ENCODE measurements at places on chromosomes 12 and 14. TPM values are rescaled to one million over a fixed set of nuclear protein-coding genes. Genes with fewer than 3 reads are reported as not detected.

SMCO2 gene
- 0.37 TPM for total RNA-seq

SRRM4 gene
- total RNA-seq: not detected

CCDC175 gene
- total RNA-seq: not detected

ANO4 gene
- not detected for total RNA-seq

OS9 gene
- 87.1 TPM for total RNA-seq

BCL7A gene
- total RNA-seq: 5.8 TPM

TRHDE gene
- not detected for total RNA-seq

PLCZ1 gene
- not detected for total RNA-seq

FAM181A gene
- total RNA-seq: not detected

CLEC2A gene
- not detected for total RNA-seq

TMEM52B gene
- total RNA-seq: not detected

ALX1 gene
- not detected for total RNA-seq

PLXNC1 gene
- 9.2 TPM for total RNA-seq

PIK3C2G gene
- total RNA-seq: not detected

P3H3 gene
- 3.0 TPM for total RNA-seq

KRT83 gene
- total RNA-seq: not detected

CIROP gene
- not detected for total RNA-seq

SLC2A3 gene
- total RNA-seq: 207 TPM

DNA sequence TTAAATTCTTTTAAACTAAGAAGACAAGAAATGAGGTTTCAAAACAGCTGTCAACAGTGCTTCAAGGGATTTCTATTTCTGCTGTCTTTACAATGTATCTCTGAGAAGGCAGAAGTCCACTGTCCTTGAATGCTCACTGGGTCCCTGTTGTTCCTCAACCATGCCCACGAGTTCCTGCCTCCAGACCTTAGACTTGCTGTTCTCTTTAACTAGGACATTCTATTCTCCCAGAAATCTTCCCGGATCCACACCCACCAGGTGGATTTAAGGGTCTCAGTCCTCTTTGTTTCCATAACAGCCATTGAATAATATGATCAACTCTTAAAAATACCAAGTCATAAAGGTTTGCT is 6.7 kb upstream of the SLC41A2 start:
- no peak for DNase-seq

- DNase-seq: no peak
Observed at GRCh38 chr14:83217492-83217891, 1683.8 kb upstream of the SEL1L start.

DNA sequence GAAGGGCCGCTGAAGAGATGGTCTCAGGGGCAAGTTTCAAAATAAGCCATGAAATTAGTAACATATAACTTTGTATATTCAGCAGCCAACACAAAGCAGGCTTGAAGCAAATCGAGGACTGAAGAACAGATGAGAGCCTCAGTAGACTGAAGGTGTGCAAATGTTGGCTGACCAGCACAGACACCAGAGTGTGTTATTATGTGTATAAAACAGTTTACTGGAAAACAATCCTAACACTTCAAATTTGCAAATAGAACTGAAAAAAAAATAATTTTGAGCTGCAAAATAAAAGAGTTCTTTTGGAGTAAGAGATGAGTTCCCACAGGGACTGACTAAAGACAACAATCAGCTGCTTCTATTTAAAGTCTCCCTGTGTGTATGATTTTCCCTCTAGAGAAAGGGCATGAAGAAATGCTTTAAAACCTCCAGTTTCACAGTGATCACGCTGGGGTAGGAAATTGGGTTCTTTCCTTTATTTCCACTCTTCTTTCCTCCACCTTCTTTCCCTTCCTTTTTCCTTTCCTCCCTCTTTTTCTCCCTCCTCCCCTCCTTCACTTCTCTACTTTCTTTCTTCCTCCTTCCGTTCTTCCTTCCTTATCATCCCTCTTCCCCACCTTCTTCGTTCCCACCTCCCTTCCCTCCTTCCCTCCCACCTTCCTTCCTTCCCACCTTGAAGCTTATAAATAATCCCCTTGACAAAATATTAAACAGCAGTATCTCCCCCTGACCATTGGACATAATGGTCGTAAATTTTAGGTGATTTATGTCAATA is 383.9 kb upstream of the DCN start:
- no peak for DNase-seq

- no peak for DNase-seq
Observed at GRCh38 chr12:22698576-22698975, 73.6 kb downstream of the ETNK1 start.

DNA sequence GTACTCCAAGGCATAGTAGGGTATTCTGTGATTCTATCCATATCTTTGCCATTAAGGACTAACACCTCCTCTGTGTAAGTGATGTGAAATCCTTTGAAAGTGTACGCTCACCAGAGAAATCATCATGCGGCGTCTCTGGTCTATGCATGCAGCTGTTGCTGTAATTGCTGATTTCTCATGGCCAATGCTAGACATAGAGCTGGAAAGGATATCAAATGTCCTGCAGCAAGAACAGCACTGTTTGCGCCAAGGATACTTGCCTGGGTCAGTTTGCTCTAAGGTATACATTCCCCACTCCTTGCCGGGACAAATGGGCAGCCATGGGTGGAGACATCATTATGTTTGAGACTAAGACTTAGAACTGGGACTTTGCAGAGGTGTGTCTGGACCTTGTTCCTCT is 896.4 kb downstream of the BCL11B start:
- no peak for DNase-seq

DNA sequence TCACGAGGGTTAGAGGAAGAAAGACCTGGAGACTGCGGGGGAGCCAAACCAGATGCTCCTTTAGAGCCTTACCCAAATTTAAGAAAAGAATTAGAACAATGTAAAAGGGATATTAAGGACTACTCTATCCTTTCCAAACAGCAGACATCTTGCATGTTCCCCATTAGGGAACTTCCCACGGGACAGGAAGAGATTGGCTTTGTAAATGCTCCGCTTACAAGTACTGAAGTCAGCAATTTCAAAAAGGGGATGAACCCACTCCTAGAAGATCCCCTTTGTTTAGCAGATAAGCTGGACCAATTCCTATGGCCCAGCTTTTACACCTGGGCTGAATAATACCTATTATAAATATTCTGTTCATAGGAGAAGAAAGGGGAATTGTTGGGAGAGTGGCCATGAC is 74.2 kb downstream of the APOBEC1 start:
- no peak for DNase-seq

GRCh38 chr12:13948621-13949020 is 32.8 kb downstream of the GRIN2B start:
- DNase-seq: no peak

DNA sequence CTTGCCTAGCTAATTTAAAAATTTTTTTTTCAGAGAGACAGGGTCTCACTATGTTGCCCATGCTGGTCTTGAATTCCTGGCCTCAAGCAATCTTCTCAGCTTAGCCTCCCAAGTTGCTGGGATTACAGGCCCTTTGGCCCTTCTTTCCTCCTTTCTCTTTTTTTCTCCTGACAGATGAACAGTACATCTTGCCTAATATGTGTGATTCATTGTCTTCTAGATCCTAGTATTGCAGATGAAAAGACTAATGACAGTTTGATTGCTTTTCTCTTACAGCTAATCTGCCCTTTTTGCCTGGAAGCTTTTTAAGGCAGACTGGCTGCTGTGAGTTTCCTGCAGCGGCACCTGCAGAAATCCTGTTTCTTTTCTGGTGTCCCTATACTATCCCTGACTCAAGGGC is 12.0 kb downstream of the DEPDC4 start:
- no peak for DNase-seq

DNA sequence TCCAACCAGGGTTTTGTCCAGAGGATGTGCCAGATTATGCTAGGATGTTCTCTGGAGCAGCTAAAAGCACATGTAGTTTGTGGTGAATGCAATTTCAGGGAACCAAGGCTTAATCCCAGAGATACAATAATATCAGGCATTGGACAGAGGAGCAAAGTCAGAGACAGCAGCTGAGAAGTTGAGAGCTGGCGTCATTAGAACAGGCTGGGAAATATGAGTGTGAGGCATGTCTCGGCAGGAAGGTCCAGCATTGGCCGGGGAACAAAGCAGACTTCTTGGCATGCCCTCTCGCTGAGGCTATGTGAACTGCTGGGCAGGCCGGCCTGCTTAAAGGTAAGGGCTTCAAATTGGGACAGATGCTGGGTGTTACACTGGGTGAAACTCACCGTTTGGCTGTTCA is 125.4 kb downstream of the CAND1 start:
- no peak for DNase-seq

GRCh38 chr12:43057566-43057965 is 468.0 kb upstream of the PRICKLE1 start:
- DNase-seq: no peak

DNA sequence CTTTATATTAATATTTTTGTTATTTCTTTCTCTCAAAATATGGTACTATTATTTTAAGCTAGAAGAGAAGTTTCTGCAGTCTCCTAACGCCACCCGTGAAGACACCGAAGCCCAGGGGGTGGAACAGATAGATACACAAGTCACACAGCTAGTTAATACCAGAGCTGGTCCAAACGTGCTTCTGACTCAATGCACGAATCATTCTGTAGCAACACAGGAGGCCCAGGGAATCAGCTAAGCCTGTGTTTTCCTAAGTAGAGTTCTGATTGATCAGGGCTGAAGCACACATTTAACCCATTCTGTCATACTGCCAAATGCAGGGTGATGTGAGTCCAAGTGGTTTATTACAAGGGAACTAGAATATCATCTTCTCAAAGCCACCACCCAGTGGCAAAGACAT is 116.9 kb upstream of the PWP1 start:
- no peak for DNase-seq

- no peak for DNase-seq
Observed at GRCh38 chr12:87847147-87847546, 182.1 kb downstream of the C12orf50 start.

DNA sequence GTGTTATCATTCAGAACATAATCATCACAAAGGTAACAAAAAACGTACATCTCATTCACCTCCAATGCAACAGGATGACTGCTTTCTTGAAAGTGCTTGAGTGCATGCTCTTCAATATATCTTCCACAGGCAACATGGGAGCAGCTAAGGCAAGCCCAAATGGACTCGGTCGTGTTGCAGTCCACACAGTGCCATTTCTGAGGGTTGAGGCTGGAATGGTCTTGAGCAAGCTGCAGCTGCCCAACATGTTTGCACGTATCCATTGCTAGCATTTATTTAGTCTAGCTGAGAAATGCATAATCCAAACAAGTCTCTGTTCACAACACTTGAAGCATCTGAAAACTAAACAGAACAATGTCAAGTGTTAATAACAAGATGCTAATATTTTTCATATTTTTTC is 17.3 kb downstream of the USP44 start:
- no peak for DNase-seq

- DNase-seq: no peak
Observed at GRCh38 chr14:22263961-22264360, 325.1 kb downstream of the DAD1 start.

GRCh38 chr12:113961921-113962710 is 4.0 kb downstream of the RBM19 start:
- DNase-seq: peak; percentile 84

GRCh38 chr12:101954676-101955075 is 77.3 kb downstream of the DRAM1 start:
- DNase-seq: no peak

- DNase-seq: no peak
Observed at GRCh38 chr12:126482238-126482889, 1417.1 kb downstream of the AACS start.

DNA sequence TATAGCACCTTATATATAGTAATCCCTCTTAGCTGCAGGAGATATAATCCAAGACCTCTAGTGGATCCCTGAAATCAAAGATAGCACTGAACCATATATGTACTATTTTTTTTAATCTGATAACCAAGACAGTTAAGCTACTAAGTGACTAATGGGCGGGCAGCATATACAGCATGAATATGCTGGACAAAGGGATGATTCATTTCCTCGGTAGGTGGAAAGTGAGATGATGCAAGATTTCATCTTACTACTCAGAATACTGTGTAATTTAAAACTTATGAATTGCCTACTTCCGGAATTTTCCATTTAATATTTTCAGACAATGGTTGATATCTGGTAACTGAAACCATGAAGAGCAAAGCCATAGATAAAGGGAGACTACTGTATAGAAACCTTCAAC is 36.2 kb downstream of the PRMT8 start:
- no peak for DNase-seq

DNA sequence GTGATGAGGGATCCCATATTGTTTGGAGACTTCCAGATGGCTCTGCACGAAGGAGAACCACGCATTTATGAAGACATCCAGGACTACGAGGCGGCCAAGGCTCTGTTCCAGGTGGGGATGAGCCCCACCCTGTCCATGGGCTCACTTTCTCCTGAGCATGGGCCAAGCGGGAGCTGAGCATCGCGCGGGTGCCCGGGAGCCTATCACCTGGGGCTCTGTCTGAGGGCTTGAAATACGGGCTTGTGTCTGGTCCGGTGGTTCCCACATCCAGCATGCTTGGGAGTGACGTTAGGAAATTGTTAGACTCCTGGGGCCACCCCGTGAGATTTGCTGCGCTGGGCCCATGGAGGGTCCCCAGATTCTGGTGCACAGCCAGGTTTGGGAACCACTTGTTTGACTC is 92.9 kb downstream of the CCDC92 start:
- DNase-seq: no peak

GRCh38 chr12:27161458-27162228 is 79.3 kb upstream of the C12orf71 start:
- DNase-seq: no peak

GRCh38 chr14:30403791-30404190 is 155.2 kb upstream of the G2E3 start:
- no peak for DNase-seq

GRCh38 chr12:71694099-71694820 is 8.4 kb downstream of the TMEM19 start:
- no peak for DNase-seq

- no peak for DNase-seq
Observed at GRCh38 chr14:90731487-90731886, 84.7 kb downstream of the TTC7B start.

GRCh38 chr12:117538032-117538690 is 176.7 kb upstream of the NOS1 start:
- DNase-seq: no peak

DNA sequence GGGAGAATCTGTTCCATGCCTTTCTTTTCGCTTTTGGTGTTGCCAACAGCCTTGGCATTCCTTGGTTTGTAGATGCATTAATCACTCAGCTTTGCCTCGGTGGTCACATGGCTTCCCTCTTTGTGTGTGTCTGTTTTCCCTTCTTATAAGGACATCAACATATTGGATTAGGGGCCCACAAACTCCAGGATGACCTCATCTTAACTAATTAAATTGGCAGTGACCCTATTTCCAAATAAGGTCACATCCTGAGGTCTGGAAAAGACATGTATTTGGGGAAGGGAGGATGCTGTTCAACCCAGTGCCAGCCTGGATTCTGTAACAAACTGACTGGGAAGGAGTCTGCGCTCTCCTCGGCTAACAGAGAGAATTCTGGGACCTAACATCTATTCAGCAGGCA is 365.7 kb upstream of the FKBP4 start:
- no peak for DNase-seq

DNA sequence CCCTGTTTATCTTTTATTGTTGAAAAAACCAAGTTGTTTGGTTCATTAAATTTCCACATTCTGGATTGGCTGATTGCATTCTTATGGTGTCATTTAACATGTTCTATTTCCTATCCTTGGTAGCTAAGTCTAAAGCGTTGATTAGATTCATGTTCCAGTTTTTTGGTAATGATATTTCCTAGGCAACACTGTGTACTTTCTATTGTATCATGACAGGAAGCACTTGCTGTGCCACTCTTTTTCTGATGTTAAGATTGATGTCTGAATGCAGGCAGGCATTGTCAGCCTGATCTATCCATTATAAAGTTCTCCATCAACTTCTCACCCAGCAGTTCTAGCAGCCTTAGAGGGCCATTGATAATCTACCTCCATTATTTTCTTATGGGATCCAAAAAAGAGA is 91.1 kb upstream of the ARID2 start:
- no peak for DNase-seq

- no peak for DNase-seq
Observed at GRCh38 chr14:105493921-105494605, 3.0 kb downstream of the TEDC1 start.

Data from activated naive CD4-positive, alpha-beta T cell treated with anti-CD3 and anti-CD28 coated beads, Interleukin-2, amount 50 U/mL, for 72 hours (primary cell).